ENCODE measurements at places on chromosomes 1 and 21. TPM values are rescaled to one million over a fixed set of nuclear protein-coding genes. Genes with fewer than 3 reads are reported as not detected.

DNA sequence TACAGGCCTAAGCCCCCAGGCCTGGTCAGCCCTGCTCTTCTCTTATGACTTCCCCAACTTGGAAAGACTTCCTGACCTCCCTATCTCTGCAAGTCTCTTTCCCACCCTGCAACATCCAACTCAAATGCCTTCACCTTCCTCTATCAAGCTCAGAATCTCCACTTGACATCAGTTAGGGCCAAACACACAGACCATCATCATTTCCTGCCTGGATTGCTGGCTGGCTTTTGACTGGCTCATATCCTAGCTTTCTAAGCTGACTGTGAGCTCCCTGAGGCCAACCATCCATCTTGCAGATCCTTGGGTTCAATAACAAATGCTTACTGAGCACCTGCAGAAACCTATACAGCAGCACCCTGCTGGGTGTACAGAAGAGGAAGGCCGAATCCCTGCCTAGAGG, 137.3 kb upstream of the EDN2 start:
- no peak for DNase-seq

DNA sequence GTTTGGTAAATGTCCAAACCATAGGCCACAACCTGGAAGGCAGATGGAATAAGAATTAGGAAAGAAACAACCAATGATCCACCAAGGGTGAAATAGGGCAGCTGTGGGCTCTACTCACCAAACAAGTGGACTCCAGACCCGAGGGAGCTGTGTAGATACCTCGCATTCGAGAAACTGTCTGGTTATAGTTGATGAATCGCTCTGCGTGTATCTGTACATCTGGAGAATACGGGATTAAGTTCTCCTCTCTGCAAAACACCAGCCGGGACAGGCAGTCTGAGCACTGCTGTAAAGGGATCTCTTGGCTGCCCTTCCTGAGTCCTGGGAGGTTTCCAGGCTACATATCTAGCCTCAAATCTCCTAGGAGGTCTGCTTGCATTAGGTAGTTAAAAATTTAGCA, 9.4 kb upstream of the UBR4 start:
- DNase-seq, result peak; percentile 13

GRCh38 chr1:82778612-82779011, 977.9 kb downstream of the ADGRL2 start:
- DNase-seq, result no peak

- DNase-seq, result no peak
Measured at GRCh38 chr1:241533326-241534115, 1.3 kb downstream of the KMO start.

Gene ELOVL1
- 592 TPM for total RNA-seq

Gene IGSF9
- 20.3 TPM for total RNA-seq

Data from lower leg skin (tissue), 4 donors.